ENCODE measurements at places on chromosomes 2 and 18. TPM values are rescaled to one million over a fixed set of nuclear protein-coding genes. Genes with fewer than 3 reads are reported as not detected.

DNA sequence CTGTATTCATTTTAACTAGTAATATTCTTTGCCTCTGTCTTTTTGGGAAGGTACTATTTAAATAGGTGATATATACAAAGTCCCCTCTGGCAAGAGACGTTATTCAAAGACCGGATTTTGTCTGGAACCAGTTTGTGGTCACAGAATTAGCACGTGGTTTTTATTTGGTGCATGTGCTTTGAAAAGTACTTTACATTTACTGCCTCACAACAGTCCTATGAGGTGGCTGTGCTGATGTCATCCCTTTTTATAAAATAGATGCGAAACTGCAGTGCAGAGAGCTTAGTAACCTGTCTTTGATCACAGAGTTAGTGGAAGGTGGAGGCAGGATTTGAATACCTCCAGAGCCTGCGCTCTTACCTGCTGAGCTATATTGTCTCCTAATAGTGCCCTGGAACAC, 4.0 kb downstream of the LPIN1 start:
- no peak for DNase-seq

CCDC68 gene
- total RNA-seq, result 1.2 TPM

GRCh38 chr2:241110089-241110606, 8.1 kb upstream of the MTERF4 start:
- no peak for DNase-seq

ZNF396 gene
- 4.1 TPM for total RNA-seq

ABCA12 gene
- 0.41 TPM for total RNA-seq

PPP4R3B gene
- total RNA-seq, result 121 TPM

GRCh38 chr18:80088823-80089222, 20.2 kb upstream of the ADNP2 start:
- DNase-seq, result no peak

ARHGEF33 gene
- 2.4 TPM for total RNA-seq

- DNase-seq, result no peak
Measured at GRCh38 chr18:55475916-55476315, 112.1 kb downstream of the TCF4 start.

GRCh38 chr2:101617796-101618195, 79.7 kb upstream of the MAP4K4 start:
- DNase-seq, result no peak

C2orf78 gene
- not detected for total RNA-seq

Measured in frontal cortex (tissue), 4 donors.